ENCODE measurements at places on chromosomes 11 and 22. TPM values are rescaled to one million over a fixed set of nuclear protein-coding genes. Genes with fewer than 3 reads are reported as not detected.
A peak's percentile ranks its signal among the peaks of the same experiment; 100 is the strongest.

- DNase-seq = peak; percentile 5
Observed at GRCh38 chr11:96827164-96827563, 437.4 kb downstream of the JRKL start.

DNA sequence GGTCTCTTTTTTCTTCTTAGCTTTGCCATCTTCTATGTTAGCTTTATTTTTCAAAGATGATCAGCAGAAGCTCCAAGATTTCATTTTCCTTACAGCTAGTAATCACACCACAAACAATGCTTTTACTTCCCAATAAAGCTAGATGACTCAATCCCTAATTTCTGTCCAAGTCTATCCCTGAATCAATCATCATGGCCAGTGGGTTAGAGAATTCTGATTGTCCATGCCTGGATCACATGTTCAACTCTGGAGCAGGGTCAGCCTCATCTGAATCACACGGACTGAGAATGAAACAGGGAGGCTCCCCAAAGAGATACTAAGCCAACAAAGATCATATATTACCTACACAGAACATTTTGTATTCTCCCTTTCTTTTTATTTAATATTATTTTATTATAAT lies 79.6 kb downstream of the BBOX1 start:
- peak; percentile 3 for DNase-seq

The CHRM1 gene
- total RNA-seq = not detected

- DNase-seq = no peak
Observed at GRCh38 chr11:63262547-63262946, 19.1 kb upstream of the SLC22A25 start.

DNA sequence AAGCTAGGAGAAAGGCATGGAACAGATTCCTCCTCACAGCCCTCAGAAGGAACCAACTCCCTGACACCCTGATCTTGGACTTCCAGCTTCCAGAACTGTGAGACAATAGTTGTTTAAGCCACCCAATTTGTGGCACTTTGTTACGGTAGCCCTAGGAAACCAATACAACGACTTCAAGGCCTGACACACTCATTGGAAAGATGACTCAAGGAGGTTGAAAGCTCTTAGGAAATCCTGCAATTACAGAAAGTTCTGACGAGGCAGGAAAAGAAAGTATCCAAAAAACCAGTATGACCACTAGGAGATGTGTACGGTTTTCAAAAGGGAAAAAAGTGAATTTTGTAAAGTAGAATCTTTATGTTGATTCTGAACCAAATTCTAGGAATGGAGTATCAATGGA lies 161.4 kb downstream of the SWAP70 start:
- DNase-seq = peak; percentile 90

DNA sequence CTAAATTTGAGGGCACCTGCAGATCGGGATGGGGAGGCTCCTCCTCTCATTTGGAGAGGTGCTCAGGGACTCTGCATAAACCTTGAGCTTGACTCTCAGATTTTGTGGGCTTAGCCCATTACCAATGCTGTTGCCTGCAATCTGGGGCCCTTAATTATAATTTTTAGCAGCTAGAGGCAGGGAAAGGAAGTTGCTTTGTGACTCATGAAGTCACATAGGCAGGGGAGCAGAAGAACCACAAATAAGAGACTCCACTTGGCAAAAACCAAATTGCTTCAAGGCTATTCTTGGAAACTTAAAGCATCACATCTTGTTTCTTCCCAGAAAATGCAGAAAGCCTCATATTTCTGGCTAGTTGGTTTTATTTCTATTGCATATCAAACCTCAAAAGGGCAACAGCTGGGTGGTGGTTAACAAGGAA lies 46.9 kb downstream of the MICAL2 start:
- no peak for DNase-seq

DNA sequence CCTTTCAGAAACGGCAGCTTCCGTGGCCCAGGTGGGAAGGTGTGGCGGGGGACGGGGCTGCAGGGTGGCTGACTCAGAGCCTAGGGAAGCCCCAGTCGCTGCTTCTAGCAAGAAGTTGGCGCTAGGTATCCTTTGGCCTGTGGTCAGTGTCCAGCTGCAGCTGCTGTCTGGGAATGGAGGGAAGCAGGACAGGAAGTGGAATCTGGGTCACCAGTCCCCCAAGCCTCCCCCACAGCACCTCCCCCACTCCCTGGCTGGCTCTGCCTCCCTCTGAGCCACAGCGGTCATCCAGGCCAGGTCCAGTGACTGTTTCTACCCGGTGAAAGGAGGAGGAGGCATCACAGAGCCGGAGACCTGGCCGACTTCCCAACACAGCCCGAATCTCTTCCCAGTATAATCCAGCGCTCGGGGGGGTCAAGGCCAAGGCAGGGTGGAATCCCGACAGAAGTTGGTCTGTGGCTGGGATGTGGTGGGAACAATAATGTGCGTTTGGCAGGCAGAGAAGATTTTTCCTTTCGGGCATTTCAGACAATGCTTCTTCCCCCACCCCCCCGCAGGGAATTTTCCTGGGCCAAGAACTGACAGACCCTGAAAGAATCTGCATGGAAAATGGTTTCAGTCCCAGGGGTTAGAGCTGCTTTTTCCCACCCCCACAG lies 45.1 kb downstream of the C11orf96 start:
- no peak for DNase-seq

DNA sequence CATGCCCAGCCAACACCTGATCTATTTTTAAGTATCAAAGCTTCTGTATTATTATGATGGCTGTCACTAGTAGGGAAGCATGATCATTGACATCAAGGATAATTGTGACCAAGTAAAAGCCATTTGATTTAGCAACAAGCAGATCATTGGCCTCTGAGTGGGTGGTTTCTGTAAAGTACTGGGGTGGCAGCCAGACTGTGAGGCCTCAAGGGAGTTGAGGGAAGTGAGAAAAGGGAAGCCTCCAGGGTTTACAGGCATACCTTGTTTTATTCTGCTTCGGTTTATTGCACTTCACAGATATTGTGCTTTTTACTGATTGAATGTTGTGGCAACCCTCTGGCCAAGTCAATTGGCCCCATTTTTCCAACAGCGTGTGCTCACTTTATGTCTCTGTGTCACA lies 60.1 kb downstream of the PRR5L start:
- DNase-seq = no peak

GRCh38 chr11:125123947-125124617 lies 12.7 kb upstream of the TMEM218 start:
- peak; percentile 52 for DNase-seq

DNA sequence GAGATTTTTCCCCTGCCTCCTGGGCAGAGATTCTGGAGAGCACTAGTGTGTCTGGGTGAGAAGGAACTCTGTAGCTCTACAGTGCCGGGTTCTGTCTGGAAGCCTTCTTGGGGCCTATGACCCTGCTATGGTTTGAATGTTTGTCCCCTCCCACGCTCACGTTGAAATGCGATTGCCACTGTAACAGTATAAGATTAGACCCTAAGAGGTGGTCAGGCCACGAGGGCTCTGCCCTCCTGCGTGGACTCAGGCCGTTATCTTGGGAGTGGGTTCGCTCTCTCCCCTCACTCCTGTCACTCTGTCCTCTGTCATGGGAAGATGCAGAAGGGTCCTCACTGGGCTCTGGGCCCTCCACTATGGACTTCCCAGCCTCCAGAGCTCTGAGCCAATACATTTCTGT lies 3.5 kb downstream of the AP5B1 start:
- no peak for DNase-seq

GRCh38 chr22:50305393-50305922 lies 2.0 kb downstream of the PLXNB2 start:
- no peak for DNase-seq

DNA sequence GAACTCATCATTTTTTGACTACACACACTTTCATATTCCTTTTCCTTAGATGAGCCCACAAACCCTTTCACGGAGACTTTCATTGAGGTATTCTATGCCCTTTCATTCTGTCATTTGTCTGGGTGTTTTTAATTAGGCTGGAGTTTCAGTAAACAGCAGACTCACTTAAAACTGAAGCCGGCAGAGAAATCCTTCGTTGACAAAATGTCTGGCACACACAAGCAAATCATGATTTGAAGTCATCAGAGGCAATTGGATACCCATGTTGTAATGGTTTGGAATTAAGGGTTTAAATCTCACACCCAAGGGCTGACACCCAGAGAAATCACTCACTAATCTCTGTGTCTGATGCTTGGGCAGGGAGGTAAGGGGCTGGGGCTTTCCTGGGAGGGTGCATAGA lies 127.1 kb downstream of the EHF start:
- DNase-seq = no peak

The OR8D4 gene
- not detected for total RNA-seq

GRCh38 chr11:65630215-65630614 lies 7.7 kb upstream of the SIPA1 start:
- no peak for DNase-seq

The GSTT2B gene
- 0.90 TPM for total RNA-seq

The IL17REL gene
- total RNA-seq = not detected

The UPK3A gene
- total RNA-seq = not detected

DNA sequence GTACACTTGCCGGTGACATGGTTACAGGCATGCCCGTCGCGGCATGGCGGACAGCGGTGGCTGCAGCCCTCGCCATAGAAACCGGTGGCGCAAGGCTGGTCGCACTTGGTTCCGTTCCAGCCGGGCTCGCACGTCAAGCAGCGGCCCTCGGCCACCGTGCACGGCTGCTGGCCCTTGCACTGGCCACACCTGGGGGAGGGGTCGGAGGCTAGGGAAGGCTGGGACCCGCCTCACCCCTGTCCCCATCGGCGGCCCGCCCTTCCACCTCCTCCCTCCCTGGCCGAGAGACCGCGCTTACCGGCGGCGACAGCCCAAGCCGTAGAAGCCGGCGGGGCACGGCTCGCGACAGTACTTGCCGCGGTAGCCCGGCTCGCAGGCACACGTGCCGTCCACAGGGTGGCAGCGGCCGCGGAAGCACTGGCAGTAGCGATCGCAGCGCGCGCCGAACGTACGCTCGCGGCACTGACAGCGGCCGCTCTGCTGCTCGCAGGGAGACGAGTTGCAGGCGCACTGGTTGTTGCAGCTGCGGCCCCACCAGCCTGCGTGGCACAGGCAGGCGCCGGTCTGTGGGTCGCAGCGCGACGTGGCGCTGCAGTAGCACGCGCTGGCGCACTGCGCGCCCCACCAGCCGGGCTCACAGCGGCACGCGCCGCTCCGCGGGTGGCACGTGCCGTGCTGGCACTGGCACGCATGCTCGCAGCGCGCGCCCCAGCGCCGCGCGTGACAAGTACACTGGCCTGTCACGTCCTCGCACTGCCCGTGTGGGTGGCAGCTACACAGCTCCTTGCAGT lies 6.7 kb downstream of the SCARF2 start:
- peak; percentile 15 for DNase-seq

The ELFN2 gene
- total RNA-seq = 0.51 TPM

The ZP1 gene
- not detected for total RNA-seq

The SLC43A1 gene
- 1.3 TPM for total RNA-seq

Measured in bronchial epithelial cell (primary cell).